Thyroid gland (tissue), 4 donors: ENCODE measurements at places on chromosomes 5 and 9. TPM values are rescaled to one million over a fixed set of nuclear protein-coding genes. Genes with fewer than 3 reads are reported as not detected.

TTC39B gene
- 10.9 TPM for total RNA-seq

SGCD gene
- 9.7 TPM for total RNA-seq

CD72 gene
- total RNA-seq: 1.8 TPM

MARVELD2 gene
- 78.4 TPM for total RNA-seq

PCDHA7 gene
- 0.54 TPM for total RNA-seq

STRBP gene
- 44.4 TPM for total RNA-seq

MELK gene
- total RNA-seq: 0.67 TPM

GNA14 gene
- total RNA-seq: 26.3 TPM

CDH12 gene
- total RNA-seq: not detected

FAM221B gene
- not detected for total RNA-seq

VCP gene
- 240 TPM for total RNA-seq

CNTLN gene
- 13.0 TPM for total RNA-seq

ABCA2 gene
- 43.8 TPM for total RNA-seq

SH3TC2 gene
- total RNA-seq: 2.0 TPM

PTPN3 gene
- total RNA-seq: 22.0 TPM

RORB gene
- 1.0 TPM for total RNA-seq

PCSK5 gene
- total RNA-seq: 41.8 TPM

GPR150 gene
- not detected for total RNA-seq
